Activated CD4-positive, alpha-beta memory T cell treated with anti-CD3 and anti-CD28 coated beads for 36 hours (primary cell): ENCODE measurements at places on chromosomes 4 and X.
A peak's percentile ranks its signal among the peaks of the same experiment; 100 is the strongest.

- DNase-seq: peak; percentile 20
Observed at GRCh38 chr4:15233264-15233597, 194.6 kb upstream of the C1QTNF7 start.

GRCh38 chr4:153116291-153116680 lies 88.0 kb upstream of the TRIM2 start:
- DNase-seq: no peak

DNA sequence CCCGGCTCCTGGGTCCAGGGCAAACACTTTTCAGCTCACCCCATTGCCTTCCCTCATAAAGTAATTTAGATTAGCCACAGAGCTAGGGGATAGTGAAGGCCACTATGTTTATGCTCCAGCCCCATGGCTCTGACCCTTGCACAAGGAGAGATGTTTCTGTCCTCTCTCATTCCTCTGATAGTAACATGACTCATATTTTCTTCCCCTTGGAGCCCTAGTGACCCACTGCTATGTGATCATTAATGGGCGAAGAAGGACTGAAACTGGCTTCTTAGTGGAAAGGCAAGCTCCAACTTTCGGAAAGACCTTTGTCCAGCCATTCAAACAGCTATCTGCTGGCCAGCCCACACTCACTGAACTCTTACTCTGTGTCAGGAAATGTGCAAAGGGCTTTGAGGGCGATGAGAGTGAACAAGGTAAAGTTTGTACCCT lies 12.3 kb downstream of the CLDN2 start:
- DNase-seq: no peak

DNA sequence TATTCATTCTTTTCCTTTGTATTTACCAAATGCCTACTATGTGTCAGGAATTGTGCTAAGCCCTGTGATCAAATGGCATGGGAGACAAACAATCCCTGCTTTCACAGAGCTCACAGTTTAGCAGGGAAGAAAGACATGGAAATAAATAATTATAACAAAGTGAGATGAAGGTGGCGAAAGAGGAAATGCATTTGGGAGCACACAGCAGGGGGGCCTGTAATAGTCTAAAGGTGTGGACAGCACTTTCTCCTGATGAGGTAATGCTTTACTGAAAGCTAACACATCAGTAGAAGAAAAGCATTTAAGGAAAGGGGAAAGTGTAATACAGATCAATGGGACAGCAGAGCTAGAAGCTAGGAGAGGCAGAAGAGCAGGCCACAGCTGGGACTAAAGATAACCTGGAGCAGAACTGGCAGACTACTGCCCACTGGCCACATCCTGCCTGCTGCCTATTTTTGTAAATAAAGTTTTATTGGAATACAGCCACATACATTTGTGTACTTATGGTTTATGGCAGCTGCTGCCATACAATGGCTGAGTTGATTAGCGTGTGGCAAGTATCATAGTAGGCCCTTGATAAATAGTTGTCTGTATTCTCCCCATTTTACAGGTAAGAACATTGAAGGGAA lies 67.1 kb upstream of the TAPT1 start:
- DNase-seq: no peak

- no peak for DNase-seq
Observed at GRCh38 chr4:70925899-70926635, 23.9 kb downstream of the MOB1B start.

DNA sequence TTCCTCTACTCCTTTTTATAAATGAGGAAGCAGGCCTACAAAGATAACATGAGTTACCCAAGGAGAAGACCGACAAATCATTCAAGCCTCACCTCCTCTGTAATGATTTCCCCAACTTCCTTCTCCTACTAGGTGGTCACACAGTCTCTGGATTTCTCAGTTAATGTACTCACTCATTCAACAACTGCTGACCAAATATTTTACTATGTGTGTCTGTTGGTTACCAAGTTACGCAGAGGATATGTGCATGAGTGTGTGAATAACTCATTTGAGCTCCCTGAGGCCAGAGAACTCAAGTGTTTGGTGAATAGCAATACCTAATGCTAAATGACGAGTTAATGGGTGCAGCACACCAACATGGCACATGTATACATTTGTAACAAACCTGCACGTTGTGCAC lies 10.4 kb downstream of the CASK start:
- no peak for DNase-seq

DNA sequence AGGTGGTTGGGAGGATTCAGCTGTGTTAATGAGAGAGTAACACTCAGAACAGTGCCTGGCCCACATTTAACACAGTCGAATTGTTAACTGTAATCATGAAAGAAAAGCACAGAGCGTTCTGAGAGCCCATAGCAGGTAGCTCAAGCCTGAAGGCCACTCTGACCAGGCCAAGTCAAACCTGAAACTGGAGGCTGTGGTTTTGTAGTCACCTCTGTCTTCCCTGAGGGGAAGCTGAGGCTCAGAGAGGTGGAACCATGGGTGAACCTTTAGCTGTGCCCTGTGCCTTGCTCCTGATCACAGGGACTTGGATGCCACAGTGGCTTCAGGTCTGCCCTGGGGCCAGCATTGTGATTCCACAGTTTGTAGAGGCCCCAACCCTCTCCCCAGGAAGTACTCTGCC lies 16.6 kb upstream of the UBA1 start:
- no peak for DNase-seq
